Renal pelvis (tissue), 12 donors: ENCODE measurements at places on chromosomes 6 and 20. TPM values are rescaled to one million over a fixed set of nuclear protein-coding genes. Genes with fewer than 3 reads are reported as not detected.
A peak's percentile ranks its signal among the peaks of the same experiment; 100 is the strongest.

- DNase-seq = peak; percentile 89
These were observed 595 bp upstream of the SRF start for GRCh38 chr6:43170417-43170930.

- DNase-seq = no peak
These were observed 80.5 kb downstream of the SMLR1 start for GRCh38 chr6:130907687-130908086.

DNA sequence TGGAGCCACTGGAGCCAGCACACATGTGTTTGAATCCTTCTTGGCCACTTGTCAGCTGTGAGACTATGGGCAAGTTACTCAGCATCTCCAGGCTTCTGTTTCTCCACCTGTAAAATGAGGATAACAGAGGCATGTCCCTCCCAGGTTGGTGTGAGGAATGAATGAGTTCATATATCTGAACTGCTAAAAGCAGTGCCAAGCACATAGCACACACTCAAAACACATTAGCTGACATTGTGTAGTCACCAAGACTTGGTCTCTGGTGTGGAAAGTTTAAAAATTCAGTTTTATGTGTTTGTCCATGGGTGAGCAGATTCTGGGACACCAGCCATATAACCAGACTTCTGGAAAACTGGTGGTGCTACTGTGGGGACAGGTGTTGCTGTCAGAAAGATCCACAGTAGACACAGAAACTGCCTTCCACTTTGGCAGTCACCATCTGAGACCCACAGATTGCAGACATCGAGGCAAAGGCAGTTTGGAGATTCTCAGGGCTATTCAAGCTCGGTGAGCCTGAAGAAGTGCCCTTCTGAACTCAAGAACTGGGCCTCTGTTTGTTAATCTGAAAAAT, 115.8 kb downstream of the MRPL14 start:
- DNase-seq = no peak

DNA sequence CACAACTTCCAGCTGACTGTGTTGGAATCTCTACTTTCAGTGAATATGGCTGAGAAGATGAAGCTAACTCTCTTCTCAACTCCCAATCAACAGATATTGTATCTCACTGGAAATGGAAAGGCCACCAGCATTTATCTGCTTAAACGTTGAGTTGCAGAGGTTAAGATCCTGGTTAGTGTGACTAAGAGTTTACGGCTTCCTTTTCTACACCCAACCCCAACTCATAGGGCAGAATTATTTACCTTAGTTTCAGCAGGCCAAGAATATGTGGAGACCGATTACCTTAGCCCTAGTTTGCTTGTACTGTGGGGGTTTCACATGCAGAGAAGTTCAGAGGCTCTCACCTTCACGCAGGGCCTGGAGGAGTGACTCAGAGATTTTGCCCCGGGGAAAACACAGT, 1026.6 kb downstream of the EYS start:
- DNase-seq = no peak

DNA sequence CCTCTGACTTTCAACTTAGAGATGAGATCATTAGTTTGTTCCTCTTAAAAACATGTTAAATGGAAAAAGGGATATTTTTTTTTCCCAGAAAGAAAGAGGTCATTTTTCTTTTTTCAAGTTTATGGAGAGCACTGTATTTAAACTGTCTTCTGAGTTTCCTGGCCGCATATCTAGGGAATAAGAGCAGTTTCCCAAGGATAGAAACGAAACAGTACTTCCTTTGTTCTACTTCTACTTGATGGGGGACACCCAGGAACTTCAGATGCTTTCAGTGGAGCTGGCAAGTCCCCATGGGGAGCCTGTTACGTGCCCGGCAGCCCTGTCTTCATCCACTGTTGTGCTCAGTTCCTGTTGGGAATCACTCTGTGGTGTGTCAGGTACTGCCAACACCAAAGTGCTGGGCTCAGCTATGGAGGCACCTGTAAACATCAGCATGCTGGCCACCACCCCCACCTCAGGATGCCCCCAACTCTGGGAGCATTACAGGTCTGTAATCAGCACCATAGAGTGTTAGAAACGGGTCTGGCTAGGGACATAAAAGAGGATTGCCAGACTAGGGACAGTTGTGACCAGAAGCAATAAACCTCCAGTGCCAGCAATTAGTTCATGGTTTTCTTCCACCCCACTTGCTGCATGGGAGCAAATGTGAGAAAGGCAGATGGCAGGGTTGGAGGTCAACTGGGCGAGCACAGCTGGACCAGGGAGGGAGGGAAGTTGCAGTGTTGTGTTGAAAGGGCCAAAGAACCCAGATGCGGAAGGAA, 221.7 kb upstream of the ECI2 start:
- DNase-seq = no peak

- no peak for DNase-seq
These were observed 61.8 kb upstream of the LAMA2 start for GRCh38 chr6:128821116-128821515.

GRCh38 chr6:65231616-65232015, 475.4 kb downstream of the EYS start:
- DNase-seq = no peak

- DNase-seq = peak; percentile 20
These were observed 72.7 kb downstream of the TRAM2 start for GRCh38 chr6:52503851-52504781.

- DNase-seq = no peak
These were observed 1.6 kb downstream of the NDRG3 start for GRCh38 chr20:36744243-36744642.

- DNase-seq = no peak
These were observed 43.0 kb upstream of the CCR6 start for GRCh38 chr6:167079853-167080297.

DNA sequence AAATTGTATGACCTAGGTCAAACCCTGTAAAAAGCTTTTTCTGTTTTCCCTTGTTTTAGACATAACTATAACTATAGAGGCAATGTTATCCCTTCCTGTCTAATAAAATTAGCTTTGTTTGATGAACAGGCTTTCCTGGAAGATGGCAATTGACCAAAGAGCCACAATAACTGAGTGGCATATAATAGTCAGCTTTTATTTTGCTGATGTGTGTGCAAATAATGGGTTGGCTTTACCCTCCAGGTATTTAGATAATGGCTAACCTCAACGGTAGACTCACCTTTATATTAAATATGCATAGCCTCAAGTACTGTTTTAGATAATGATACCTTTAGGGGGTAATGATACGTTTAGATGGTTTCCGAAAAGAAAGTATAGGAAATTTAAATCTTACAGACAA, 15.0 kb downstream of the TBXT start:
- DNase-seq = no peak

DNA sequence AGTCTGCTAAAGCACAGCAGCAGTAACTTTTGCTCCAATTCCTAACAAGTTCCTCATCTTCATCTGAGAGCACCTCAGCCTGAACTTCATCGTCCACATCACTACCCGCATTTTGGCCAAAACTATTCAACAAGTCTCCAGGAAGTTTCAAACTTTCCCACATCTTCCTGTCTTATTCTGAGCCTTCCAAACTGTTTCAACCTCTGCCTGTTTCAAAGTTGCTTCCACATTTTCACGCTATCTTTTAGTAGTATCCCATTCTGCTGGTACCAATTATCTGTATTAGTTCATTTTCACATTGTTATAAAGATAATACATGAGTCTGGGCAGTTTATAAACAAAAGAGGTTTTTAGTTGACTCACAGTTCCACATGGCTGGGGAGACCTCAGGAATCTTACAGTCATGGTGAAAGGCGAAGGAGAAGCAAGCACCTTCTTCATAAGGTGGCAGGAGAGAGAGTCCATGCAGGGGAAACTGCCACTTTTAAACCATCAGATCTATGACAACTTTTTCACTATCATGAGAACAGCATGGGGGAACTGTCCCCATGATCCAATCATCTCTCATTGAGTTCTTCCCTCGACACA, 99.4 kb upstream of the GRIK2 start:
- DNase-seq = no peak

DNA sequence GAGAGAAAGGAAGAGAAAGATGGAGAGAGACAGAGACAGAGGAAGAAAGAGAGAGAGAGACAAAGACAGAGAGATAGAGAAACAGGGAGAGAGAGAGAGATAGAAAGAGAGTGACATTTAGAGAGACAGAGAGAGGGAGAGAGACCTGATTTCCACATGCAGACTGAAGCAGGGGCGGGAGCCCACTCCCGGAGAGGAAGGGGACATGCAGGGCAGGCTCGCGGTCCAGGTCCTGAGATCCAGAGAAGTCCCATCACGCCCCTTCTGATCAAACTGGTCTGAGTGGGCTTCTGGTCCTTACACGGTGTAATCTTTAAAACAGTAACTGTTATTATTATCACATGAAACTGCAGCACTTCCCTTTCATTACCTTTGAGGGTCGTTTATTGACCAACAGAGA, 62.2 kb downstream of the PHACTR3 start:
- no peak for DNase-seq

GRCh38 chr6:84469144-84469543, 241.7 kb upstream of the CEP162 start:
- DNase-seq = no peak

DNA sequence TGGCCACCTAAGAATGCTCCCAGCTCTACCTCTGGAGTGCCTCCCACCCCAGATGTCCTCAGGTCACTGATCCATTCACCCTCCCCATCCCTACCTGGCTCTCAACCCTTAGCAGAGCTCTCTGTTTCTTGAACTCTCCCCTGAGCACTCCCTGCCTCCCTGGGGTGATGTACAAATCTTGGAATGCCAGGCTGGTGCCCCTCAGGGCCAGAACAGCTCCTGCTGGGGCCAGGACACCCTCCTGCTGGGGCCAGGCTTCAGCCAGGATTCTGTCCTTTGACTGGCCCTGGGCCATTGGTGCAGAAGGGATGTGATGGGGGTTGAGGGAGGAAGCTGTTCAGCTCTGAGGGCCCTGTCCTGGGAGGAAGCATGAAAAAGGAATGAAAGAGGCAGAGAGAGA, 30.0 kb downstream of the MYT1 start:
- DNase-seq = no peak

- DNase-seq = no peak
These were observed 154.6 kb upstream of the SOX4 start for GRCh38 chr6:21438986-21439352.

GRCh38 chr6:108574457-108575141, 13.9 kb downstream of the FOXO3 start:
- DNase-seq = no peak

GRCh38 chr6:89385156-89385667, 26.9 kb downstream of the RRAGD start:
- DNase-seq = no peak

DNA sequence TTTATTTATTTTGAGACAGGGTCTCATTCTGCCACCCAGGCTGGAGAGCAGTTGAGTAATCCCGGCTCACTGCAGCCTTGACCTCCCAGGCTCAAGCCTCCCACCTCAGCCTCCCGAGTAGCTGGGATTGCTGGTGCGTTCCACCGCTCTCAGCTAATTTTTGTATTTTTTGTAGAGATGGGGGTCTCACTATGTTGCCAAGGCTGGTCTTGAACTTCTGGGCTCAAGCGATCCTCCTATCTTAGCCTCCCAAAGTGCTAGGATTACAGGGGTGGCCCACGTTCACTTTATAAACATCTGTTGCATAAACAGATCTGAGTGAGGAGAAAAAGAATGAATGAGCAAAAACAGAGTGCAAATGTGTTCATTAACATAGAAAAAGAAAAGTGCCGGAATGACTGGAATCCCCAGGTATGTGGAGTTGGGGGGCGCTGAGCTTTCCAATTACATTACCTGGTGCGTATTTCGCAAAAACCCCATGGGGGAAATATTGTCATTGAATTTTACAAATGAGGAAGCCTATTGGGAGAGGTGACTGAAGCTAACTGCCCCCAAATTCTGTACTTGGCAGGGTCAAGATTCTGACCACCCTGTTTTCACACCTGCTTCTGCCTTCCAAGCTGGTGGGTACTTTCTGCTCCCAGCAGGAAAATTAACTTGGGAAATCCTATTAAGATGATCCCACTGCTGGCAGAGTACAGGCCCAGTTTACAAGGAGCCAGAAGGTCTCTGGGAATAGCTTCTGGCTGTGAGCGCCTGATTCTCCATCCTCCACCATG, 207.7 kb upstream of the JARID2 start:
- DNase-seq = no peak

DNA sequence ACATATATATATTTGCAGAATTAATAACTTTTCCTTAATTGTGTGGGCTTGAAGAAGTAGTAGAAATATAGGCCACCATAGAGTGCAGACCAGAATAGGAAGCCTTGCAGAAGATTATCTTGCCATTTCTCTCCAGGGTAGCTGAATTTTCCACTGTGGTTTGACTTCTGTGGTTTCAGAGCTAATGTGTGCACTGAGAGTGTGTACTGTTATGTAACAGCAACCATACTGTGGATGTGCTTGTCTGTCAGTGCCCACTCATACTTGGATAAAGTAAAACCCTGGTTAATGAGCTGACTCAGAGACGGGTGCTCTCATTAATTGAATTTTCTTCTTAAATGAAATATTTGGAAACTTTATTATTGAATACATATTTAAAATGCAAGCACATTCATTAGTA, 57.2 kb downstream of the CEP43 start:
- no peak for DNase-seq

DNA sequence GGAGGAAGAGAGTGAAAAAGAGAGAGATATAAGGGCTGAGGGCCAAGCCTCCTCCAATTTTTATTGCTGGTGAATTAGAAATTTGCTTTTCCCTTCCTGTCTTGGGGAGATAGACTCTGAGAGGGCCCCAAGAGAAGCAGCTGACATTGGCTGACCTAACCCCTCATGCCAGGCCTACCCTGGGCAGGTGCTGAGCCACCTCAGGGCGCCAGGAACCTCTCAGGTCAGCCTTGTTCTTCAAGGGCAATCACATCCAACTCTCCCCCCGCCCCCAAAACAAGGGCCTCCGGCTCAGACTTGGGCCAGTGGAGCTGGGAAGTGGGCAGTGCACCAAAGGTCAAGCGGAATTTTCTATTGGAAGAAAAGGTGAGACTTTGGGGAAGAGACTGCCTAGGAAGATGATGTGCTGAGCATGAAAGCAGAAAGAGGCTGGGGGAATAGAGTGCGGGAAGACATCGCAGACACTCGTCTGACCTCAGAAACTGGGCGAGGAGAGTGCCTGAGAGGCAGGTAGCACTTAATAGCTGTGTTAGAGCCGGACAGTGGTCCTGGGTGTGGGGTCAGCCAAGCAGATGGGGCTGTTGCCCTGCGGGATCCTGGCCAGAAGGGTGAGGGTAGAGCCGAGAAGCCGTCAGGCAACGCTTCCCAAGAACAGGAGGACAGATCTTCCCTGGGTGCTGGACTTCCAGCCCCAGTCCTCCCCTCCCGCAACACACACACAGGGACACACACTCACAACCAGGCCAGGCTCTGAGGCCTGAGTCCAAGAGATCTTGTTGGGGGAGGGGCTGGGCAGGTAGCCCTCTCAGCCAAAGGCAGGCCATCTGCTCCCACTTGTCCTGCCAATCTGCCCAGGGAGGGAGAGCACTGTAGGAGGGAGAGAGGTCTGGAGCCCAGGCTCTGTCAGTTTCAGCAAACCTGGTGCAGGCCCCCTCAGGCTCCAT, 3.7 kb upstream of the FASTKD5 start:
- no peak for DNase-seq

PTCRA gene
- 0.23 TPM for polyA plus RNA-seq

TMEM244 gene
- not detected for polyA plus RNA-seq

SAMD5 gene
- polyA plus RNA-seq = 16.7 TPM

QKI gene
- 201 TPM for polyA plus RNA-seq

MDFI gene
- polyA plus RNA-seq = 67.5 TPM

STXBP5 gene
- 15.3 TPM for polyA plus RNA-seq

PCK1 gene
- polyA plus RNA-seq = 16.6 TPM

RAB32 gene
- 26.7 TPM for polyA plus RNA-seq

SEL1L2 gene
- polyA plus RNA-seq = not detected

ADTRP gene
- polyA plus RNA-seq = 2.9 TPM

KHDC1L gene
- polyA plus RNA-seq = 0.27 TPM

RRAGD gene
- 32.4 TPM for polyA plus RNA-seq

TINAG gene
- polyA plus RNA-seq = 30.2 TPM
